ENCODE measurements at places on chromosomes 11 and 22.

DNA sequence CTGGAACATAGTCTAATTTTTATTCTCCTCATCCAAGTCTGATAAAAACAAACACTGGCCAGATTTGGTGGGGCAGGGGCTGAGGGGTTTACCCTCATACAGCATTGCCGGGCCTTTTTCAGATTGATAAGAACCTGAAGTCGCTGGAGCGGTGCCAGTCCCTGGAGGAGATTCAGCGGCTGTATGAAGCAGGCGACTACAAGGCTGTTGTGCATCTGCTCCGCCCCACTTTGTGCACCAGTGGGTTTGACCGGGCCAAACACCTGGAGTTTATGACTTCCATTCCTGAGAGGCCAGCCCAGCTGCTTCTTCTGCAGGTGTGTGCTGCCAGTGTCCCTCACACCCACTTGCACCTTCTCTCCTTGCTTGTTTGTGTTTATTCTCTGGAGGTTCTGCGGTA, 55.8 kb downstream of the CABIN1 start:
- DNase-seq: no peak

DNA sequence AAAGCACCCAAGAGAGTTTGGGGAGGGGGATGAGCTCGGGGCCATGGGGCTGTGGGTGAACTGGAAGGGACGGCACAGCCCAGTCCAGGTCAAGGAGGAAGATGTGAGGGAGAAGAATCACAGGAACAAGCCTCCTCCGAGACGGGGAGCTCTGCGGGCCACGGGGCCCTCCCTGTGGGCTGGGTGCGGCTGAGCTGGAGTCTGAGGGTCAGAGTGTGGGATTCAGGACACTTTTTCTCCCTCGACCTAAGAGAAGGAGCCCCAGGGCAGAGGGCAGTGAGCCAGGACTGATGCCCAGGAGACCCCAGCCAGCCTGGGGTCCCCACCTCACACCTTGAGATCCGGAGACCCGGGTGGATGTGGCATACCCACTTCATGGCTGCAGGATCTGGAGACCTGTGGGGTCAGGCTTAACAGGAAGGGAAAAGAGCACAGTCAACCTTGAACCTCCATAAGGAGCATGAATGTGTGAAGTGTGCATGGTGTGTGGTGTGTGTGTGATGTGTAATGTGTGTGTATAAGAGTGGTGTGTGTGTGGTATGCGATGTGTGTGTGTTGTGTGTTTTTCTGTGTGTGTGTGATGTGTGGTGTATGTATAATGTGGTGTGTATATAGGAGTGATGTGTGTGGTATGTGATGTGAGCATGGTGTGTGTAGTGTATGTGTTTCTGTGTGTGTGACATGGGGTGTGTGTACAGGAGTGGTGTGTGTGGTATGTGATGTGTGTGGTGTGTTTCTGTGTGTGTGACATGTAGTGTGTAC, 504.6 kb downstream of the BRD1 start:
- DNase-seq: no peak

- DNase-seq: no peak
Measured at GRCh38 chr11:15468466-15468865, 353.7 kb downstream of the INSC start.

GRCh38 chr11:9740202-9740883, 76.5 kb downstream of the SWAP70 start:
- DNase-seq: no peak

- no peak for DNase-seq
Measured at GRCh38 chr11:19988598-19988997, 171.7 kb downstream of the DBX1 start.

DNA sequence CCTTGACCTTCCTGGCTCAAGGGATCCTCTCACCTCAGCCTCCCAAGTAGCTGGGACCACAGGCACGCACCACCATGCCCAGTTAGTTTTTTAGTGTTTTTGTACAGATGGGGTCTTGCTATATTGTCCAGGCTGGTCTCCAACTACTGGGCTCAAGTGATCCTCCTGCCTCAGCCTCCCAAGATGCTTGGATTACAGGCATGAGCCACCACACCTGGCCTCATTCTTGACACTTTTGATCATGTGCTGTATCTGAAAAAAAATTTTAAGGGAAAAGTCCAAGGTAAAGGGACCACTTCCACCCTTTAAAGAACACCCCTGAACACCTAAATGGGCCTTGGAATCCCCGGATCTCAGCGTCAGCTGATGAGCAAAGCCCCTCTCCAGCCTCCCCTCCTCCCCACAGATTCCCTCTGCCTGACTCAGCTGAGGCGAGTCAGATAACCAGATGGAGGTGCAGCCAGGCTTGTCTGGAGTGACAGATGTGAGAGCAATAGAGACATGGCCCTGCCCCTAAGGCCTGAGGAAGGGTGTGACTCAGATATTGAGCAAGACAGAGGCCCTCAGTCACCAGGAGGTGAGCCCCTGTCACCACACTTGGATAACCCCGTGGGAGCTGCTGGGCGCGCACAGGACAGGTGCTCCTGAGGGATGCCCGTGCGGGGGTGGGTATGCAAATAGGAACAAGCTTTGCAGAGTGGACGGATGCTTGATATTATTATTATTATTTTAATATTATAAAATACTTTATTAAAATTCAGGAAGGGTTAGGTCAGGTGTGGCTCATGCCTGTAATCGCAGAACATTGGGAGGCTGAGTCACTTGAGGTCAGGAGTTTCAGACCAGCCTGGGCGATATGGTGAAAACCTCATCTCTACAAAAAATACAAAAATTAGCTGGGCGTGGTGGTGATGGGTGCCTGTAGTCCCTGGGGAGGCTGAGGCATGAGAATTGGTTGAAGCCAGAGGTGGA, 5.0 kb upstream of the CCDC88B start:
- DNase-seq: no peak

- no peak for DNase-seq
Measured at GRCh38 chr11:2277933-2278523, 7.6 kb upstream of the ASCL2 start.

GRCh38 chr11:119722281-119722794, 6.7 kb downstream of the NECTIN1 start:
- DNase-seq: no peak

DNA sequence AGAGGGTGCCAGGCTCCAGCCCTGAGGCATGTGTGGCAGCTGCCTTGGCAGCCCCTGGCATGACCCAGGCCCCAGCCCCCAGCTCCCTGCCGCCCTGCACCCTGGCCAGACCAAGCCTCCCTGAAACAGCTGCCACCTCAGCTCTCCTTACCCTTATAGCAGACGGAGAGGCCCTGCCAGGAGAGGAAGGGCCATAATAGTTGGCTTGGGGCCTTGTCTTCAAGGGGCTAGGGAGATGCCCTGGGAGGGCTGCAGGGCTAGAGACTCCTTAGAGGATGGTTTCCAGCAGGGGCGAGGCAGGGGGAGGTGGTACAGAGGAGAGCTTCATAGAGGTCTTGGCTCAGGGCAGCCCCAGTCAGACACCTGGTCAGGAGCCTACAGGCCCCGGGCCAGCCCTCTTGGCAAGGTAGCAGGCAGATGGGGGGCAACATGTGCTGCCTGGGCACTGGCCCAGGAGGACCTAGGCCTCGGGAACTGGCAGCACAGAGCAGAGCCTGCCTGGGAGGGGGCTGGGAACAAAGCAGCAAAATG, 13.0 kb downstream of the SMTN start:
- no peak for DNase-seq

- DNase-seq: no peak
Measured at GRCh38 chr11:66346476-66347424, 679 bp downstream of the B4GAT1 start.

- no peak for DNase-seq
Measured at GRCh38 chr11:132444911-132445310, 1074.5 kb downstream of the NTM start.

GRCh38 chr11:47616726-47617416, 22.7 kb upstream of the C1QTNF4 start:
- no peak for DNase-seq

Data from activated naive CD8-positive, alpha-beta T cell treated with anti-CD3 and anti-CD28 coated beads, Interleukin-2, amount 10 ng/mL, durations not matched to agents 7 days and 5 days (primary cell).